ENCODE measurements at places on chromosomes 3 and 15. TPM values are rescaled to one million over a fixed set of nuclear protein-coding genes. Genes with fewer than 3 reads are reported as not detected.

The CASR gene
- total RNA-seq: 0.08 TPM

The GNB4 gene
- total RNA-seq: 19.5 TPM

- no peak for DNase-seq
Observed at GRCh38 chr15:74269362-74270035, 33.4 kb downstream of the CCDC33 start.

- DNase-seq: no peak
Observed at GRCh38 chr3:58154626-58155449, 55.9 kb downstream of the DNASE1L3 start.

DNA sequence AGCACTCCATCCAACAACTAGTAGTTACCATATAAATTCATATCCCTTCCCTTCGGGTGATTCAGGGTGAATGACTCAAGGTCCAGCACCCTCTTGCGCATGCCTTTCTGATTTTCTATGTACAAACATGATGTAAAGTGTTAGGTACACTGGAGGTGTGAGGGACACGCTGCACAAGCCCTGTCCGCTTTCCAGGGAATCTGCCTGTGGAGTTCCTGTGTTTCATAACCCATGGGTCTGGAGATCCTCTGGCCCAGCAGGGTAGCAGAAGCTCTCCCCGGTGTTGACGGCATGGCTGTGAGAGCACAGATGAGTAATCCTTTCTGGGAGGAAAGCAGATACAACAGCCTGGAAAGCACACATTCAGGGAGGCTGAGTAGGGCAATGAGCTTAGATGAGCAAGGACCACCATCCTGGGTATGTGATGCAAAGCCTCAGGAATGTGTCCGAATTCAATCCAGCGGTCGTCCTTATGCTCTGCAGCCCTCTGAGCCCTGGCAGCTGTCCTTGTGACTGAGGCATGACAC, 142.9 kb upstream of the TP63 start:
- DNase-seq: no peak

Measured in ureter (tissue), 1 donor.